Stimulated activated CD4-positive, alpha-beta T cell treated with anti-CD3 and anti-CD28 coated beads, Interleukin-4, amount 100 ng/mL, for 4 hours (primary cell): ENCODE measurements at places on chromosomes 12 and 14.

GRCh38 chr12:48775991-48776649, 12.8 kb downstream of the ADCY6 start:
- no peak for DNase-seq

DNA sequence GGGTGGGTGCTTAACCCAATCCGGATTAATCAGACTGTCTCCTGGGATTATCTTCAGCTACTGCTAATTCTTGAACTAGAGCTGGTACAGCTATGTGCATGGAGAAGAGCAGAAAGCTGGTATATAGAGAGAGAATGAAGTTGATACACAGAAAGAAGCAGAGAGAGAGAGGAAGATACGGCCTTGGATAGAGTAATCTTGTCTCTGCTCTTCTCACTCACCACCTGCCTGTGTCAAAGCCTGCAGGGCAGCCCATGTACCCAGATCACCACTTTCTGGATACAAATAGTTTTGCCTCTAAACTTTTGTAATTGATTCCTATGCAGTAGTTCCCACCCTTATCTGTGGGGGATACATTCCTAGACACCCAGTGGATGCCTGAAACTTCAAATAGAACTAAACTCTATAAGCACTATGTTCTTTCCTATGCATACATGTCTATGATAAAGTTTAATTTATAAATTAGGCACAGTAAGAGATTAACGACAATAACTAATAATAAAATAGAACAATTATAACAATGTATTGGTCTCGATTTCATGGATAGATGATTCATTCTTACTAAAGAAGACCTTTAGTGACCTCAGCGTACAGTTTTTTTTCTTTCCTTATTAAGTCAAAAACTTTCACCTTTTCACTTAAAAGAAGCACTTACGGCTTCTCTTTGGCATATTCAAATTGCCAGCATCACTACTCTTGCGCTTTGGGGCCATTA, 45.5 kb downstream of the YEATS4 start:
- no peak for DNase-seq

GRCh38 chr12:125185740-125186470, 120.7 kb downstream of the AACS start:
- DNase-seq, result peak; percentile 28

DNA sequence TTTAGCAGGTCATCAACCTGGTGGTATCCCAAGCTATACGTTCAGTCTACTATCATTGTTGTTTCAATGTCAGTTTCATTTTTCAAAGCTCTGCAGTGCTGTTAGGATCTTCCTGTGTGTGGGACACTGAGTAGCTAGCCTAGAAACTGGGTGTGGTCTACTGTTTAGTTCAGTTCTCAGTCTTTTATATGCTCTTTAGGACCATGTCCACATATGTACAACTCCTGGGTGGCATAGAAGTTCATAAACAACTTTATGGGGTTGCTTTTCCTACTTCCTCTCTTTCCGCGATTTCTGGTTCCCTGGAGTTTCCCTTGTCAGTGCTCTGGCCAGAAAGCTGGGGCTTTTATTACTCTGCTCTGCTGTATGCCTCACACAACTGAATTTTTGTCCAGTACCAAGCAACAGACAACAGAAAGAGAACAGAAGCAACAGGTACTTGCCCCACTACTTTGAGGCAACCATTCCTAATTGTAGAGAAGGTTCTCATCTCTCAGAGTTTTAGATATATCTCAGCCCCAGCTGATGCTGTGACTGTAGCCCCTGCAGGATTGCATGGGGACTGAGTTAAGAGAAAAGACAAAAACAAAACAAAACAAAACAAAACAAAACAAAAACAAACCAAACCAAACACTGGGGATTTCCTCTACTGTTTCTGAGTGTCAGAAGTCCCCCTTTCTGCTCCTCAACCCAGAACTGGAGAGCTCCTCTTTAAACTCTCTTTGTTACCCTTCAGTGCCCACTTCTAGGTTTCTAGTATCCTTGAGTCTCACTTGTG, 30.3 kb downstream of the MIS18BP1 start:
- no peak for DNase-seq
